Metanephros (tissue), 2 donors: ENCODE measurements at places on chromosomes 7 and 10. TPM values are rescaled to one million over a fixed set of nuclear protein-coding genes. Genes with fewer than 3 reads are reported as not detected.

The OR2A5 gene
- total RNA-seq: not detected

The OR2A2 gene
- total RNA-seq: not detected

The ABCA13 gene
- total RNA-seq: 3.8 TPM

The ADRB1 gene
- total RNA-seq: 0.53 TPM

The NANOS1 gene
- total RNA-seq: 1.9 TPM

The RHOBTB1 gene
- total RNA-seq: 44.8 TPM

The UNCX gene
- total RNA-seq: 7.5 TPM

The STRA8 gene
- total RNA-seq: 0.23 TPM

The DRGX gene
- total RNA-seq: not detected

The HYAL4 gene
- total RNA-seq: 0.18 TPM

The AKR1C8 gene
- total RNA-seq: 0.41 TPM

The MET gene
- 42.0 TPM for total RNA-seq
